ENCODE measurements at places on chromosomes 4 and X. TPM values are rescaled to one million over a fixed set of nuclear protein-coding genes. Genes with fewer than 3 reads are reported as not detected.

Gene MAGEA6
- polyA plus RNA-seq = not detected

Gene TLL1
- 1.3 TPM for polyA plus RNA-seq

Gene CLCN4
- polyA plus RNA-seq = 13.6 TPM

Gene OTUD5
- polyA plus RNA-seq = 35.3 TPM

Gene SLC7A11
- polyA plus RNA-seq = 0.53 TPM

Gene TAF7L
- 0.25 TPM for polyA plus RNA-seq

Gene TCEAL6
- polyA plus RNA-seq = not detected

Gene XAGE1A
- polyA plus RNA-seq = not detected

Gene NLGN4X
- 2.0 TPM for polyA plus RNA-seq

Gene ZNF732
- 0.95 TPM for polyA plus RNA-seq

Gene L1CAM
- 1.9 TPM for polyA plus RNA-seq

Measured in forelimb muscle (tissue), 1 donor.